ENCODE measurements at places on chromosomes 2 and 18. TPM values are rescaled to one million over a fixed set of nuclear protein-coding genes. Genes with fewer than 3 reads are reported as not detected.

Gene SKA1
- 0.46 TPM for total RNA-seq

DNA sequence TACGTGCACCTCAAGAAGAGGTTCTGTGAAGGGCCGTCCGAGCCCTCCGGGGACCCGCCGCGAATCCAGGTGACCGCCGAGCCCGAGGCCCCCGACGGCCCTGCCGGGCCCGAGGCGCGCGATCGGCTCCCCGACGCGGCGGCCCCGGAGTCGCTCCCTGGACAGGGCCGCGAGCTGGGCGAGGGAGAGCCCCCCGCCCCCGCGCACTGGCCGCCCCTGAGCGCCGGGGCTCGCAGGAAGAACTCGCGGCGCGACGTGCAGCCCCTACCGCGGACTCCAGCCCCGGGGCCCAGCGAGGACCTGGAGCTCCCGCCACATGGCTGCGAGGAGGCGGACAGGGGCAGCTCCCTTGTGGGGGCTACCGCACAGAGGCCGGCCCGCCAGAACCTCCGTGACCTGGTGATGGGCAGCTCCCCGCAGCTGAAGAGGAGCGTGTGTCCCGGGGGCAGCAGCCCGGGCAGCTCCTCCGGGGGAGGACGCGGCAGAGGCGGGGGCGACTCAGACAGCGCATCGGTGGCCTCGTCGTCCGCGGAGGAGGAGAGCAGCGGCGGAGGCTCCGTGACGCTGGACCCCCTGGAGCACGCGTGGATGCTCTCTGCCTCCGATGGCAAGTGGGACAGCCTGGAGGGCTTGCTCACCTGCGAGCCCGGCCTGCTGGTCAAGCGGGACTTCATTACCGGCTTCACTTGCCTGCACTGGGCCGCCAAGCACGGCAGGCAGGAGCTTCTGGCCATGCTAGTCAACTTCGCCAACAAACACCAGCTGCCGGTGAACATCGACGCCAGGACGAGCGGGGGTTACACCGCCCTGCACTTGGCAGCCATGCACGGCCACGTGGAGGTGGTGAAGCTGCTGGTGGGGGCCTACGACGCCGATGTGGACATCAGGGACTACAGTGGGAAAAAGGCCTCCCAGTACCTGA lies 812 bp downstream of the SOWAHC start:
- peak; percentile 24 for DNase-seq
- H3K4me1 ChIP-seq: peaks cover 41% of the 10 kb centered on the region
- H3K27me3 ChIP-seq: peaks cover 79% of the 10 kb centered on the region
- H3K27ac ChIP-seq: peak overlapping the region; percentile 99
- no peaks in the 10 kb centered on the region for H3K36me3 ChIP-seq

- H3K27ac ChIP-seq: no peak overlapping the region
- H3K4me1 ChIP-seq: no peaks in the 10 kb centered on the region
- DNase-seq: no peak
- H3K27me3 ChIP-seq: no peaks in the 10 kb centered on the region
These were observed 51.4 kb downstream of the SMCHD1 start for GRCh38 chr18:2706903-2707302.

- H3K36me3 ChIP-seq: no peaks in the 10 kb centered on the region
- H3K4me3 ChIP-seq: no peak overlapping the region
- DNase-seq: no peak
- H3K4me1 ChIP-seq: no peaks in the 10 kb centered on the region
- H3K27me3 ChIP-seq: no peaks in the 10 kb centered on the region
These were observed 171.7 kb upstream of the MYCN start for GRCh38 chr2:15768615-15769014.

- no peaks in the 10 kb centered on the region for H3K27me3 ChIP-seq
- no peak overlapping the region for H3K4me3 ChIP-seq
- no peak overlapping the region for H3K27ac ChIP-seq
- no peak for DNase-seq
These were observed 5.3 kb downstream of the TOGARAM2 start for GRCh38 chr2:28986429-28986828.

Gene FEV
- not detected for total RNA-seq

GRCh38 chr2:105521176-105521575 lies 122.3 kb upstream of the FHL2 start:
- no peak for DNase-seq
- no peak overlapping the region for H3K4me3 ChIP-seq
- H3K4me1 ChIP-seq: peaks cover 33% of the 10 kb centered on the region
- H3K36me3 ChIP-seq: no peaks in the 10 kb centered on the region
- no peaks in the 10 kb centered on the region for H3K27me3 ChIP-seq
- H3K27ac ChIP-seq: peak overlapping the region; percentile 50

GRCh38 chr2:234544659-234545611 lies 48.1 kb upstream of the ARL4C start:
- no peaks in the 10 kb centered on the region for H3K27me3 ChIP-seq
- H3K36me3 ChIP-seq: no peaks in the 10 kb centered on the region
- peak; percentile 53 for DNase-seq
- H3K4me3 ChIP-seq: no peak overlapping the region

- H3K4me1 ChIP-seq: peaks cover 3% of the 10 kb centered on the region
- no peaks in the 10 kb centered on the region for H3K27me3 ChIP-seq
- no peak overlapping the region for H3K4me3 ChIP-seq
- DNase-seq: no peak
- H3K27ac ChIP-seq: peak overlapping the region; percentile 29
These were observed 47.4 kb downstream of the SPATS2L start for GRCh38 chr2:200353874-200354273.

Gene ASB18
- total RNA-seq: 35.2 TPM

Gene ANKRD30BL
- not detected for total RNA-seq

Gene GCG
- total RNA-seq: not detected

Gene HOXD13
- not detected for total RNA-seq

DNA sequence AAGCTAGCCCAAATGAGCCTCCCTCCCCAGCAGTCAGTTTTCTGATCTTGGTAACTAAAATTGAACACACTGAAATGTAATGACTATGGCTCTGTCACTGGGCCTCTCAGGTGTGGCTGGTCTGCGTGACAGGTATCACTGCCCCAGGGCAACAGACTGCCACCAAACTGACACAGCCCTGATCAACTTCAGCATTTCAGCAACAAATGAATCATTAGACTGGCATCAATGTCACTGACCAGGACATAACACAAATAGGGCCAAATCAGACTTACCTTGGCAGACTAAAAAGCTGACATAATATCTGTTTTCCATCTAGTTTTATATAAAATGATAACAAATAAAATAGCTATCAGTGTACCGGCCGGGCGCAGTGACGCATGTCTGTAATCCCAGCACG lies 290.8 kb upstream of the CHAC2 start:
- H3K4me1 ChIP-seq: no peaks in the 10 kb centered on the region
- no peak overlapping the region for H3K27ac ChIP-seq
- no peak for DNase-seq

GRCh38 chr2:101679801-101680487 lies 17.6 kb upstream of the MAP4K4 start:
- no peak overlapping the region for H3K4me3 ChIP-seq
- no peaks in the 10 kb centered on the region for H3K4me1 ChIP-seq
- no peak overlapping the region for H3K27ac ChIP-seq
- H3K36me3 ChIP-seq: no peaks in the 10 kb centered on the region
- no peaks in the 10 kb centered on the region for H3K27me3 ChIP-seq
- DNase-seq: no peak

Gene GATA6
- total RNA-seq: 99.5 TPM

DNA sequence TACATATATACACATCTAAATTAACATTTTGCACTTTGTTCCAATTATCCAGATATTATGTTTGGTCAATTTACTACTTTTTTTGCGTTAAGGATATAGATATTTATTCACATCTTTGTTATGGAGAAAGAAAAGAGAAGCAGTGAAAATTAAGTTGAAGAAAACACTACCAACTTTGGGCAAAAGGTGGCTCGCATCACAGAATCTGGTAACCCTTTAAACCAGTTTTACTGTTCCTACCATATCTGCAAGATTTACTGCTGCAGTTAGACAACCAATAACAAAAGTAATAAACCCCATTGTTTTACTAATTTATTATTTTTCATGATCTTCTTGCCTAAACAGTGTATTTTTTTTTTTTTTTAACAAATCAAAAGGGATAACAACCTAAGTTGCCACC lies 53.6 kb downstream of the SMAD2 start:
- peaks cover 5% of the 10 kb centered on the region for H3K4me1 ChIP-seq
- H3K4me3 ChIP-seq: no peak overlapping the region
- no peaks in the 10 kb centered on the region for H3K36me3 ChIP-seq
- no peaks in the 10 kb centered on the region for H3K27me3 ChIP-seq

Gene SATB2
- total RNA-seq: 1.00 TPM

GRCh38 chr18:73653251-73653650 lies 494.4 kb downstream of the FBXO15 start:
- no peak overlapping the region for H3K4me3 ChIP-seq
- H3K27me3 ChIP-seq: no peaks in the 10 kb centered on the region
- no peaks in the 10 kb centered on the region for H3K36me3 ChIP-seq
- no peak for DNase-seq

GRCh38 chr2:238029853-238030252 lies 30.9 kb upstream of the SCLY start:
- peaks cover 9% of the 10 kb centered on the region for H3K36me3 ChIP-seq
- H3K27me3 ChIP-seq: no peaks in the 10 kb centered on the region
- H3K4me1 ChIP-seq: no peaks in the 10 kb centered on the region
- H3K27ac ChIP-seq: no peak overlapping the region
- no peak for DNase-seq

DNA sequence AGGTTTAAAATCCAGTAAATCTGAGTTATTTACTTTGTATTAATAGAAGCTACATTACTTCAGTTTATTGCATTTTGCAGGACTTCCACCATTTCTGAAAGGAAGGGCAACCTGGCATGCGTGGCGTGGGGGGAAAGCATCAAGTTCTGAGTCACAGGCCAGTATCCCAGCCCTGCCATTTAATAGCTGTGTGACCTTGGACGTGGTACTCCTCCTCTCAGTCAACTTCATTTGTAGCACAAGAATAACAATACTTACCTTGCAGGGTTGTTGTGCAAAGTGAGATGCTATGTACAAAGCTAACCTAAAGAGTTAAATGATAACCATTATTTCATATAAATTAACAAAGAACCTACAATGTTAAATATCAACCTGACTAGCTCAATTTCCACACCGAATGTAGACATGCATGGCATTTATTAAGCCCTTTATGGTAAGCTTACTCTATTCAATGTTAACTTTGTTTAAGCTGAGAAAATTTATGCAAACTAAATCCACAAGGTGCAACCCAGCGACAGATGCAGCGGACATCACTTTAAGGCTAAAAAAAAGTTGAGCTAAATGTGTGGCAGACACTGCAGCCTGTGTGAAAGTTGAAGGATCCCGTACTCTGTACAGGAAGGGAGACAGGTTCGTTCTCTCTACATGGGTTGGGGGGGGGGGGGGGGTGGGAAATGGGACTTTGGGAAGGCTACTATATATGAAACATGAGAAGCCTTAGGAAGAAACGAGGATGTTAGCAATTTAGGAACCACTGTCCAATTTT lies 17.2 kb upstream of the STPG4 start:
- no peaks in the 10 kb centered on the region for H3K27me3 ChIP-seq
- H3K36me3 ChIP-seq: no peaks in the 10 kb centered on the region
- H3K27ac ChIP-seq: no peak overlapping the region
- no peak for DNase-seq
- H3K4me3 ChIP-seq: peak overlapping the region; percentile 14
- H3K4me1 ChIP-seq: peaks cover 78% of the 10 kb centered on the region

Gene PRSS56
- total RNA-seq: 0.35 TPM

Gene VIL1
- total RNA-seq: not detected

- H3K4me3 ChIP-seq: no peak overlapping the region
- H3K36me3 ChIP-seq: no peaks in the 10 kb centered on the region
- H3K27ac ChIP-seq: no peak overlapping the region
- DNase-seq: no peak
These were observed 49.3 kb downstream of the HIBCH start for GRCh38 chr2:190270298-190270697.

DNA sequence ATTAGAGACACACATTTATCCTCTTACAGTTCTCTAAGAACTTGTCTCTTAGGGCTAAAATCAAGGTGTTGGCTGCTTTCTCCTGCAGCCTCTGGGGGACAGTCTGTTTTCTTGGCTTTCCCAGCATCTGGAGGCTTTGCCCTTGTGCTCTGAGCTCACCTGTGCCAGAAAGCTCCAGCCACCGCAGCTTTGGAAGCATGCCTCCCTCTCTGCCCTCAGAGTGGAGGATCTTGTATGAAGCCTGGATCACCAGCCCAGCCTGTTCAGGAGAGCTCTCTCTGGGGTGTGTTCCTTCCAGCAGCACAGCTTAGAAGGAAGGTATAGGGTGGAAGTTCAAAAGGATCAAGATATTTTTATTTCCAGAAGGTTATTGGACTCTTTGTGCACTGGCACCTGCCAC lies 53.1 kb upstream of the TPO start:
- no peak for DNase-seq
- no peak overlapping the region for H3K27ac ChIP-seq
- H3K4me1 ChIP-seq: no peaks in the 10 kb centered on the region
- no peak overlapping the region for H3K4me3 ChIP-seq
- H3K36me3 ChIP-seq: no peaks in the 10 kb centered on the region
- no peaks in the 10 kb centered on the region for H3K27me3 ChIP-seq
